CD4-positive, alpha-beta T cell treated with Interleukin-12 subunit alpha and Interleukin-12 subunit beta, for 1 hour (primary cell): ENCODE measurements at places on chromosomes 11 and 22.

DNA sequence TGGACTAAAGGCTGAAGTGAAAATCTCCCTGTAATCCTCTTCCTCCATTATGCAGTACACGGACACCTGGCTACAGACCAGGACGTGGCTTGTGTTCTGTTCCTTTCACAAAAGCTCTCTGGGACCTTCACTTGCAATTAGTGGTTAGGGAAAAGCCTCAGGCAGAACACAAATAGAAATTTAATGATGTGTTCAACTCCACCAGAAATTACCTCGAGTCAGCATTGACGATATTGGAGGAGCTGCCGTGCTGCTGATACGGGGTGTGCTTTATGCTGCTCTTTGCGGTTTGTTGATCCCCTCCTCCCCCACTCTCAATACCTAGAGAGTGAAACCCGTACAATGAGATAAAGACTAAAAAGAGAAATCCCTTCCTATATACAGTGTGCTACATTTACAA lies 48.9 kb downstream of the POLD3 start:
- DNase-seq: no peak

DNA sequence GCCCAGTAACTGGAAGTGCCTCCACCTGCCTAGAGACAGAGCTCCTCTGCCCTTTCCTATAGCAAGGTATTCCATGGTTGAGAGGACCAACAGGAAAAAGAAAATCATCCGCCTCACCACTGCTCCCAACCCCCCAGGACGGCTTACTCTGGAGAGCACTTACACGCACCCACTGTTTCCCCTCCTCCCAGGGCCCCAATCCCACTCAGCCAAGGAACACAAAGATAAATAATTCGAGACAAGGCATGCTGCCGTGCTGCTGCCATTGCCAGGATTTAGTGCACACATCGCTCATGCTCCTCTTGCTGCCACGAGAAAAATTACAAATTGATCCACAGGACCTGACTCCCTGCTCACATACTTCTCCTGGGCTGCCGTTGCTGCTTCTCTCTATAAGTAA lies 516.6 kb downstream of the BUD13 start:
- DNase-seq: no peak

DNA sequence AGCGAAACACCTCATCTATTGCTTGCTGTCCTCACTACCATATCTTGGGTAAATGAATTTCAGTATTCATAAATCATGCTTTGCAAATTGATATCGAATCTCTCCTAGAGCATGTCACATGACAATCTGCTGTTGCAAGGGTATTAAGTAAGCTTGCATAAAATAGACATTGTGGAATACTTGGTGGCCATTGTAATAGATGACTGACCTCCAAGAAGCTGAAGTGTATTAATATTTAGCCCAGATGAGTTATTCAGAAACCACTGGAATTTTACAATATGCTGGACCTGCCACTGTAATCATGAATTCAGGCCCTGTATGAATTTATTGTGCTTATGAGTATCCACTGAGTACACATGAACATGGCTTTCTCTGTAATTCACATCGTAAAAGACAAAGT lies 289.7 kb upstream of the ARHGAP42 start:
- no peak for DNase-seq

DNA sequence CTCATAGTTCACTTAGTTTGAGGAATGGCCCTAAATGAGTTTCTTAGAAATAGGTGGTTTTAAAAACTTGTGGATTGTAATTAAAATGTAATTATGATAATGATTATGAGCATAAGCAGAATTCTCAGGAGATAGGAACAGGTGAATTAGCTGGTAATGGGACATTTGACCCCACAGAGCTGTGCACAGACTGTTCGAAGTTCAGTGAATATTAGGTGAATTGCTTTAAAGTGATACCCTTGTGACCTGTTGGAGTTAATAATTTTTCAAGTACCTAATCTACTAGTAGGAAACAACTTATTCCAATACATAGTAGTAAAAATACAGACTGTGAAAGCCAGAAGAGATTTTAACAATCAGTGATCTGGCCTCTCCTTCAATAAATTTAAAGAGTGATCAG lies 8.1 kb downstream of the FAR1 start:
- no peak for DNase-seq

GRCh38 chr11:32231909-32232493 lies 141.1 kb downstream of the RCN1 start:
- DNase-seq: peak; percentile 1

DNA sequence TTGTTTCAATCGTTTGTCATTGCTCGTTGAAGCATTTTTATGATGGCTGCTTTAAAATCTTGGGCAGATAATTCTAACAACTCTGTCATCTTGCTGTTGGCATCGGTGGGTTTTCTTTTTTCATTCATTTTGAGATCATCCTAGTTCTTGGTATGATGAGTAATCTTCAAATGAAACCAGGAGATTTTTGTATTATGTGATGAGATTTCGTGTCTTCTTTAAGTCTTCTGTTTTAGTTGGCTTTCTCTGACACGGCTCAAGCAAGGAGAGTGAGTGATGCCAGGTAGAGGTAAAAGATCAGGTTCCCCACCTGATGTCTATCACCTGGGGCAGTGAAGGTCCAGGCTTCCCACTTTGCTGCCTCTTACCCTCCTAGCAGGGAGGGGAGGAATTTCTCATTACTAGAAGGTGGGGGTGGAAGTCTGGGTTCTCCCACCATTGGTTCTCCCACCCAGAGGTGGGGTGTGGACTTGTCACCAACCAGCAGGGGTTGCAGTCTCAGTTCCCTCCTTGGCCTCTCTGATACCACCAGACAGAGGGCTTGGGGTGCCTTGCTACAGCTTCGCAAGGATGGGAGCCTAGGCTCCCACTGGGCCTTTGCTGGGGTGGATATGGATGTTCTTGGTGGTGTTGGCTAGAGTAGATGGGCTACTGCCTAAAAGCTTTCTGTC lies 12.9 kb downstream of the CDC45 start:
- no peak for DNase-seq

DNA sequence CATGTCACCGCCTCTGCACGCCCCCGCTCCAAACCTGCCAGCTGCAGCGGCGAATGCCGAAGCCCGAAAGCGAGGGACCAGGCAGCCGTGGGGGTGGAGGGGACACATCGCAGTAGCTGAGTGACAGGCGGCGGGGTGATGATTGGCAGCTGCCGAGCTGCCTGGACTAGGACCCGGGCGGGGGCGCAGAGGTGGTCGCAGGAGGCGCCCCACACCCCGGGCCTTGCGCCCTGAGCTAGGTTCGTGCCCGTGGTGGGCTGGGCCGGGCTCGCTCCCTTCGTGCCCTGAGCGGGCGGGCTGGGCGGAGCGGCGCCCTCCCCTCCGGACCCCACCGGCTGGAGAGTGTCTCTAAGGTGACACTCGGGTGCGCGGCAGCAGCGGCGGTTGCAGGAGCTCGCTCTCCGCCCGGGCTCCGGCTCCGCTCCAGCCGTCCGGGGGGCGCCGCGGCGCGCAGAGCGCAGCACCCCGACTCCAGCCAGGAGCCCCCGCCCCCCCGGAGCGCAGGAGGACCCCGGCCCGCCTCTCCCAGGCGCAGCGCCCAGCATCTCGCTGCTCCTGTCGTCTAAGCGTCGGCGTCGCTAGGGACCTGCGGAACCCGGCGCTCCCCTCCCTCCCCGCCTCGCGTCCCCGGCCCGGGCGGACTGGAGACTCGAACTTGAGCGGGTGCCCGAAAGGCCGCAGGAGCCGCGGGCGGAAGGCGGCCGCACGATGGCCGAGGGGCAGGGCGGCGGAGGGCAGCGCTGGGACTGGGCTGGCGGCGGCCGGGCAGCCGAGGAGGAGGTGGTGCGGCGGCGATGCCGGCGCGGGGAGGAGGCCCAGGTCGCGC lies 14.5 kb upstream of the DGKZ start:
- DNase-seq: no peak

DNA sequence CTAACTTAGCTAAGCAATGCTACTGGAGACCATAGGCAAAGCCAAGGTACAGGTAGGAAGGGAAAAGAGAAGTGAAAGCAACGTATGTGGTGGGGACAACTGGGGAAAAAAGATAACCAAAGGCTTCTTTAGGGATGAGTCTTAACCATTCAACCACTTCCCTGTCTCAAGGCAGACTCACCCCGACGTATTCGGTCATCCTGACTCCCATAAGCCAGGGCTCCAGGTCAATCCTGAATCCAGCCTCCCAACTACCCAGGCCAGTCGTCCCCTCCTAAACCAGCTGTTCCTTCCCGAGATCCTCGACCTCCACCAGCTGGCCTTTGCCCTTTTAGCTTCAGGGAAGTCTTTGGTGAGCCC lies 330 bp downstream of the ACP2 start:
- no peak for DNase-seq

DNA sequence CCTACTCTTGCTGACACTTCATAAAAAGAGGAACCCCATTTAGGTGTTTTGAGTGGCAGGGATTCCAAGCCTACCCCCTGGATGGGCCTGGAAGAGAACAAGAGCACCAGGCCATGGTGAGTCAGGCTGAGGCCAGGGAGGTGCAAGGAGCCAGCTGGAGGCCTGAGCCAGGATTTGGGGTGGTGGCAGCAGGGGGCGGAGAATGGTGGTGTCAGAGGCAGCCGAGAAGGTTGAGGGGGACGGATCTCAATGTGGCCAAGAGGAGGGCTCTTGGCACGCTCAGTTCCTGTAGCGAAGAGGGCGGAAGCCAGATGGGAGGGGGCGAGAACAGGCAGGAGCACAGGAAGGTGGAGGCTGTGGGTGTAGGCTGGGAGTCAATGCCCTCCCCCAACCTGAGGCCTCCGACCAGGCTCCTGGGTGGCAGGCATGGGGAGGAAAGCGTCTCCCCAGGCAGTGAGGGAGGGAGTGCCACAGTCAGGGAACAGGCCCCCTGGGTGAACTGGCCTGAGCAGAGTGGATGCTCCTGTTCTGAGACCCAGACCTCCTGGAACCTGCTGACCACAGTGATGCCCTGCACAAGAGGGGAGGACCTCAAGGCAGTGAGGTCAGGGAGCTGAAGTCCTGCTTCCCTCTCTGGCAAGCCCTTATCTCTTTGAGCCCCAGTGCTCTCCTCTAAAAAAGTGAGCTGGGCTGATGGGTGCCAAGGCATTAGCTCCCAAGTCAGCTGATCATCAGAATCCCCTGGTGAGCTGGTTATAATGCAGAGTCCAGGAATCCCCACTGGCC lies 13.9 kb downstream of the RTN4RL2 start:
- DNase-seq: peak; percentile 33

- no peak for DNase-seq
Observed at GRCh38 chr22:28231441-28231840, 312.4 kb upstream of the PITPNB start.

- no peak for DNase-seq
Observed at GRCh38 chr11:96960476-96960875, 570.7 kb downstream of the JRKL start.

DNA sequence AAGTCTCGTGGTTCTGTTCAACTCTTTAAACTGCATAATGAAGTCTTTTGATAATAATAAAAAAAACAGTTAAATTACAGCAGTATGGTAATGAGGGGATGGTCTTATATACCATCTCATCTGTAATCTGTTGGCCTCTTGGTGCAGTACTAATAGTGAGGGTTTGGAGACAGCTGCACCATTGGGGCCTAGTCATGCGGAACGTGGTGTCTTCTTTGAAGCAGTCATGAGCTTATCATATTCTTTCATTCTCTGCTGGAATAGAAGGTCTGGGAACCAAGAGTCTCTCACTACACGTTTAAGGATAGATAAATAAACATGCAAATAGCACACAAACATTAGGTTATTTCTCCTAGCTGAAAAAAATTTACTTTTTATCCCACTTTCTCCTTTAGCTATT lies 40.9 kb upstream of the OR9Q1 start:
- DNase-seq: no peak

DNA sequence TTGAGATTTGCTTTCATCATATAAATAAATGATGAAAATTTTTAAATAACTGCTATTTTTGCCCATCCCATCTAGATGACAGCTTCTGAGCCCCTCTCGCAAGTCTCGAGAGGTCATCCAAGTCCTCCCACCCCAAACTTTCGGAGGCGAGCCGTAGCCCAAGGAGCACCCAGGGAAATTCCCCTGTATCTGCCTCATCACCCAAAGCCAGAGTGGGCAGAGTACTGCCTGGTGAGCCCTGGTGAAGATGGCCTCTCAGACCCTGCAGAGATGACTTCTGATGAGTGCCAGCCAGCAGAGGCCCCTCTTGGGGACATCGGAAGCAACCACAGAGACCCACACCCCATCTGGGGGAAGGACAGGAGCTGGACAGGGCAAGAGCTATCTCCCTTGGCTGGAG lies 83.9 kb upstream of the PARVA start:
- no peak for DNase-seq

DNA sequence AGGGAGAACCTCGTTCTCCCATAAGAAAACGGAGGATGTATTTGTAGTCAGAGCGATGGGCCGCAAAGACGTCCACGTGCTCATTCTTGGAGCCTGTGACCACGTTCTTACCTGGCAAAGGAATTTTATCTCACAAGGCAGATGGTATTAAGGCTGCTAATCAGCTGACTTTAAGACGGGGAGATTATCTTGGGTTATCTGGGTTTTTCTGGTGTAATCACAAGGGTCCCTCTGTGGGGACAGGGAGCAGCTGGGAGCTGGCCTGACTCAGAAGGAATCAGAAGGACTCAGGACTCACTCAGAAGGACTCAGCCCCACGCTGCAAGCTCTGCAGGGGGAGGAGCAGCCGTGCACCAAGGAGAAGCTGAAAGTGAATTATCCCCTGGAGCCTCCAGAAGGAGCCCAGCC lies 7.5 kb upstream of the SIGIRR start:
- no peak for DNase-seq

- DNase-seq: no peak
Observed at GRCh38 chr11:132231656-132232347, 861.4 kb downstream of the NTM start.

DNA sequence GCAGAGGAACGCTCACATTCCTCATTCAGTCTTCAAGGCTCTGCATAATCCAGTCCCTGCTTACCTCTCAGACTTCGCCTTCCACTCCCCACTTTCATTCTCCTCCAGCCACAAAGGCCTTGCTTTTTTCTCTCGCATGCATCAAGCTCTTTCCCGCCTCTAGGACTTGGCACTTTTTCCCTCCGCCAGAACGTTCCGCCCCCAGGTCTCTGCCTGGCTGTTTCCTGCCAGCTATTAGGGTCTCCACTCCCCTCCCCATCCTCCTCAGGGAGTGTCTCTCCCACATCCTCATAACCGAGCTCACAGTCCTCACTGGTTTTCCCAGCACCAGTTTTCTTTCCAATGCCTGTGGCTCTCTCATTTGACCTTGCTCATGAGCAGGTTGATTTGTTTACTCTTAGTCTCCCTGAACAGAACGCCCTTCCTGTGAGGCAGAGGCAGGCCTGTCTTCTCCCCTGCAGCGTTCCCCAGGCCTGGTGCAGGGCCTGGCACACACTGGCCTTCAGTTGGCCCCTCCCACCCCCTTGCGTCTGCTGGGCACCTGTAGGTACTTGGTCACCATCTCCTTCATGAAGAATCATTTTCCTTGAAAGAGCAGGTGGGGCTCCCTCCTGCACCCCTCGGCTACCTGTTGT lies 75.2 kb downstream of the RTL6 start:
- DNase-seq: no peak

DNA sequence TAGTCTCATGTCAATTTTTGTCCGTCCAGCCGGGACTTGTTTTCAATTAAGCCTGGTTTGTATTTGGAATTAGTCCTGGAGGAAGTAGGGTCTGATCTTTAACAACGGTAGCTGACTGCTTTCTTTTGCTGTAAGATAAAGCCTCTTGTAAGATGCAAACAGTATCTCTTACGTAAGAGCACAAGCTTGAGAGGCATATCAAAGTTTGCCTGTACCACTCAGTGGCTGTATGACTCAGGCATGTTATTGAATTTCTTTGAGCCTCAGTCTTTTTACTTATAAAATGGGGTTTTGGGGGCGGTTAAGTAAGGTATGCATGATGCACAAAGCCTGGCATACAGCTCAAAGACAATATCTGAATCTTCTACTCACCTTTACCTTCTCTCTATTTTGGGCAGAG lies 198.4 kb upstream of the NARS2 start:
- DNase-seq: no peak

GRCh38 chr11:66727282-66728037 lies 1.6 kb downstream of the SPTBN2 start:
- peak; percentile 20 for DNase-seq

- no peak for DNase-seq
Observed at GRCh38 chr11:86740628-86741483, 59.5 kb upstream of the PRSS23 start.
